Progenitor cell of endocrine pancreas (in vitro differentiated cells): ENCODE measurements at places on chromosomes 13 and 19. TPM values are rescaled to one million over a fixed set of nuclear protein-coding genes. Genes with fewer than 3 reads are reported as not detected.
A peak's percentile ranks its signal among the peaks of the same experiment; 100 is the strongest.

Gene ZNF729
- total RNA-seq, result not detected in 2 replicates

Gene SMAD9
- 10.5 and 11.1 TPM in 2 replicates for total RNA-seq

Gene ZNF439
- 2.0 and 2.5 TPM in 2 replicates for total RNA-seq

Gene OR7A5
- total RNA-seq, result not detected in 2 replicates

Gene PRSS57
- not detected in 2 replicates for total RNA-seq

Gene FRY
- total RNA-seq, result 12.0 and 14.3 TPM in 2 replicates

Gene LIM2
- not detected in 2 replicates for total RNA-seq

Gene APC2
- 5.2 and 5.8 TPM in 2 replicates for total RNA-seq

Gene FLT3
- 0.09 and 0.17 TPM in 2 replicates for total RNA-seq

Gene NLRP5
- total RNA-seq, result not detected in 2 replicates

Gene SYT5
- 4.3 and 4.8 TPM in 2 replicates for total RNA-seq

Gene ARRDC5
- total RNA-seq, result not detected in 2 replicates

DNA sequence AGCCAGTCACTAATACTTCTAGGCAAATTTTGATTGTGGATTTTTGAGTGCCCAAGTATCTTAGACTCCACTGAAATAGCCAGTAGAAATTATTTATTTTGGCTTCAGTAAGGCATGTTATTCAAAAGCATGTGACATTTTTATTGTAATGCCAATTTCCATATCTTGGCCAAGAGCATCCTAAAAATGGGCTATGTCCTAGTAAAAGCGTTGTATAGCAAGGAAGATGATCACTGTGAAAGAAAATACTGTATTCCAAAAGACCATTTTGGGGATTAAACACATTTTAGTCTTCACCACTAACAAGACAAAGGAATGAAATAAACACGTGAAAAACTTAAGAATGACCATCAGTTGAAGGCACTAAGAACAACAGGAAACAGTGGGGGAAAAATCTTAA is 149.1 kb downstream of the NUFIP1 start:
- DNase-seq, result no peak

DNA sequence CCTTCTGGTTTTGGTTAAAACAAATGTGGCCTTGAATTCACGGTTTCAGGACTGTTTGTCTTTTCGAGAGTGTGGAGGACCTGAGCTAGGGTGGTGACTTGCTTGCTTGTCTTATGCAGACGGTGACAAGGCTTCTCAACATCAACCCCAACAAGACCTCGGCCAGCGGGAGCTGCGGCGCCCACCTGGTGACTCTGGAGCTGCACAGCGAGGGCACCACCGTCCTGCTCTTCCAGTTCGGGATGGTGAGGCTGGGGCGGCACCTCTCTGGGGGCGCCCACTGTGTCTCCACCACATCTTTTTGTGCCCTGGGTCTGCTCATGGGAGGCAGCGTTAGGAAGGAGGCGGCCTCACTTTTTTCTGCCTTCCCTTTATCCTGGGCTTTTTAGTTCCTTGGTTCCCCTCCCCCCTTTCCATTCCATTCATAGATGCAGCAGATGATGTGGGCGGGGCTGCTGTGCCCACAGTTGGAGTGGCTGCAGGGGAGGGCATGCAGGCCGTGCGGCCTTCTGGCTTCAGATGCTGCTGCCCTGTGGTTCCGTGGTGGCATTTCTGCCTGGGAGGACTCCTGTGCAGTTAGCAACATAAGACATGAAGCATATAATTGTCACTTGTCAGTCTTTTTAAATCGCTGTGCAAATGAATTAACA is 23.3 kb downstream of the LAMP1 start:
- DNase-seq, result no peak

- DNase-seq, result peak; percentile 76
Measured at GRCh38 chr19:14479975-14480699, 5.0 kb upstream of the PTGER1 start.

DNA sequence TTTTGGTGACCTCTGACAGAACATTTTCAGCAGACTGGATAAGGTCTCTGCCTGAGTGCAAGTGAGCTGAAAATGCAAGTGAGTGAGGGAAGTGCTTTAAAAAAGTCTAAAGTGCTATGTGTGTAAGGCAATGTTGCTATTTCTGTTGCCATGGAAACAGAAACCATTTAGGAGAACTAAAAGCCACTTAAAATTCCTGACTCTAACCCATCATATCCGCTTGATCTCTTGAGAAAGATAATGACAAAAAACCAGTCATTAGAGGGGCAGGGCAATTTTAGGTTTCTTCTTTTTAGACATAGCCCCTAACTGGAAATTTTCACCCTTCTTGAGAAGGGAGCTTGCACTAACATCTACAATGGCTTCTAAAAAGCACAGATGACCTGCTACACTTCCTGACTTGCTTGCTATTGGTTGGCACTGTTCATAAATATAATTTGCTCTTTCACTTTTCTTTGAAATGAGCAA is at the start of gene CYSLTR2:
CYSLTR2 (plus strand) TSS at position 458 of the 468 bp plus-strand sequence. CDS start 52,889 bp downstream, outside the sequence.
- no peak for DNase-seq

DNA sequence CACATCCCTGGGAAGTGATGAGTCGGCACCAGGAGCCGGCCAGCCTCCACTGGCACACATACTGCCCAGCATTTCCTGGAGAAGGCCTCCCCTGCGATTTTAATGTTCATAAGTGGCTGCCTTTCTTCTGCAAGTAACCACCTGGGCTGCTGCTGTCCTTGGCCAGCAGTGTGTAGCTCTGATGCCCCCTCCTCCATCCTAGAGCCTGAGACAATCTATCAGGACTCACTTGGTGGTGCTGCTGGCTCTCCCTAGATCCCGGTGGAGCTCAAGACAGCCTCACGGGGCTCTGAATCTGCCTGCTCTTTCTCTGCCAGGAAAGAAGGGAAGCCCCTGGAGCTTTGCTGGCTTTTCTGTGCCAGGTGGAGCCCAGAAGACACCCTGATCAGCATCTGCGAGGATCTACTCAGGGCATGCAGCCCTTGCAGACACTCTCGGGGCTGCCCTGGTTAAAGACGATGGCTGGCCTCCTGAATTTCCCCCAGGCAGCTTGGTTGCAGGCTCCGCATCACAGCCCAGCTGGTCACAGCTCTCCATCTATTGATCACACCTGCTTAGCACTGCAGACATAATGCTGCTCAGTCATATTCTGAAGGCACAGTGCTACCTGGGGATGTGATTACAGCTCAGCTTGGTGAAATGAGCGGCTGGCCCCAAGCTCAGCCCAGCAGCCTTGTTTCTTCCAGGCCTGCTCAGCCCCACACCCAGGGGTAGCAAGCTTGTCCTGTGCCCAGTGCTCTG is 122.3 kb downstream of the ZDHHC20 start:
- DNase-seq, result no peak

- DNase-seq, result peak; percentile 60
Measured at GRCh38 chr19:38693380-38694223, 46.2 kb downstream of the ACTN4 start.

DNA sequence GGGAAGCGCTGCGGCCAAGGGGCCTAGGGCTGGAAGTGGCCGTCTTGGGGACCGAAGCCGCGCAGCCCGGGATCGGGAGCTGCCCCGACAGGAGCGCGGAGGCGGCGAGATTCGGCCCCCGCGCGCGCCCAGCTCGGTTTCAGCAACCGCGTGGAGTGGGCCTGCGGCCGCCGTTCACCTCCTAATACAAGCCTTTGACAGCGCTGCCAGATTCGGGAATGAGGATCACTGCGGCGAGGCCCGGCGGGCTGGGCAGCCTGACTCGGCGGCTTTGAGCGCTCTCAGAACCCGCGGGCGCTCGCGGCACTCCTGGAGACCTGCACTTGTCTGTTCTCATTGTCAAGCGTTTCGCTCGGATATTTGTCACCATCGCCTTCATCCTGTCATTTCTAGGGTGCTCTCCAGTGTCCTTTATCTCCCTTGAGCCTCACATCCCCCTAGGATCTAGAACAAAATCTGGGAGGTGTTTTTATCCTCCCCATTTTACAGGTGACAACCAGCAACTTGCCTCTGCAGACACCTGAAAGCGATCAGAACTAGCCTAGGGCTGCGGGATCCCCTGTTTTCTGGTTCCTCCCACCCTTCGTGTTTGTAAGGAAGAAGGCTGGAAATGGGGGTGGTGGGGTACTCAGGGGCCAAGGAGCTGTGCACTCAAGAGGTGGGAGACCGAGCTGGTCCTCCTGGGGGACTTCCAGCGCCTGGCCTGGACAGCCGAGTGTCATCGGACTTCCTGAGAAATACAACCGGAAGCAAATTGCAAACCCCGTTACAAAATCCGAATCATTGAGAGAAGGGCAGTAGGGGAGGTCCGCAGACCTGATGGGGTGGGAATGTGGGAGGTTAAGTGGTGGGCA is 1.5 kb upstream of the CDX2 start:
- DNase-seq, result peak; percentile 11

- DNase-seq, result no peak
Measured at GRCh38 chr19:11247934-11248333, 8.5 kb downstream of the ANGPTL8 start.

- DNase-seq, result no peak
Measured at GRCh38 chr13:31114641-31115040, 47.1 kb downstream of the HSPH1 start.

DNA sequence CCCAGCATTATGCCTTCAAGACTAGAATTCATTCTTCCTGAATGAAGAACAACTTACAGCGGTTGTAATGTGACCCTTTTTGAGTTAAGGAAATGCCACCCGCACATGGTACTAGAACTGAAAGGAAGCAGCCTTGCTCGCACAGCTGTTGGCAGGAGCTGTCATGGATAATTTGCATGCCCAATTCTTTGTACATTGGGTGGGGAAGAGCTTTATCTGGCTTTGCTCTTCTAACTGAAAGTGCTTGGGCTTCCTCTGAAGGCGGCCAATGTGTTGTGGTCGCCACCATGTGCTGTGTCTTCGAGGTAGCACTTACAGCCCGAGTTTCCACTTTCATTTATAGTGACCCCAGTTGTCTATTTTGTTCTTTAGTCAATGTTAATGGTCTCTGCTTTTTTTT is 3.4 kb downstream of the CCNE1 start:
- DNase-seq, result no peak

- DNase-seq, result no peak
Measured at GRCh38 chr13:44068169-44068568, 188.5 kb downstream of the LACC1 start.

DNA sequence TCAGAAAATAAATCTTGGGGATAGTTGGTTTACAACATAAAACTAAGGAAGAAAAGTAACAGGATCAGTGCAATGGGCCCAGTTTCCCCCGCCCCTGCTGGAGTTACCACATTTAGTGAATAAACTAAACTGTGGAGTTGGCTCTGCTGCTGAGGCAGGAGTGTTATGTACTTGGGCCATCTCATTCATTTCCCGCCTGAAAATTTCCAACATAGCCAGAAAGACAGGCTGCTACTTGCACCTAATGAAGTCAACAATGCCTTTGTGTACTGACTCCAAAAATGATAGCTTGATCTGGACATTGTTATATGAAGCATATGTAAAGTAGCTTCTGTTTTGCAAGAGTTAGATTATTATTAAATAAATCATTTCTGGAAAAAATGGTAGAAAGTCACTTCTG is 7.9 kb upstream of the RNASEH2B start:
- DNase-seq, result no peak

- no peak for DNase-seq
Measured at GRCh38 chr13:32426191-32426989, 1.5 kb downstream of the N4BP2L1 start.

DNA sequence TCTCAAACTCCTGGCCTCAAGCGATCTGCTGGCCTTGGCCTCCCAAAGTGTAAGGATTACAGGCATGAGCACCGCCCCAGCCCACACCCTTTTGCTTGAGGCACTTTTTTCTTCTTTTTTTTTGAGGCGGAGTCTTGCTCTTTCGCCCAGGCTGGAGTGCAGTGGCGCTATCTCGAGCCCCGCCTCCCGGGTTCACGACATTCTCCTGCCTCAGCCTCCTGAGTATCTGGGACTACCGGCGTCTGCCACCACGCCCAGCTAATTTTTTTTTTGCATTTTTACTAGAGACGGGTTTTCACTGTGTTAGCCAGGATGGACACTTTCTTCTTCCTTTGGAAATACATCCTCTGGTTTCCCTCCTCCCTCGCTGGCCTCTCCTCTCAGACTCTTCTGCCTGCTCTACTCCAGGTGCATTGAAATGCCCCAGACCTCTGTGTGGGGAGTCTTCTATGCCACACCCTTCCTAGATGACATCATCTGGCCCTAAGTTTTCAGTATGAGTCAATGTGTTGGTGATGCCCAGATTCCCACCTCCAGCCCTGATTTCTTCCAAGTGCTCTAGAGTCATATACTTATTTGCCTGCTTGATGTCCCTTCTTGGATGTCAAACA is 20.7 kb upstream of the TPT1 start:
- DNase-seq, result no peak

- no peak for DNase-seq
Measured at GRCh38 chr13:73741111-73741510, 393.1 kb downstream of the KLF12 start.

DNA sequence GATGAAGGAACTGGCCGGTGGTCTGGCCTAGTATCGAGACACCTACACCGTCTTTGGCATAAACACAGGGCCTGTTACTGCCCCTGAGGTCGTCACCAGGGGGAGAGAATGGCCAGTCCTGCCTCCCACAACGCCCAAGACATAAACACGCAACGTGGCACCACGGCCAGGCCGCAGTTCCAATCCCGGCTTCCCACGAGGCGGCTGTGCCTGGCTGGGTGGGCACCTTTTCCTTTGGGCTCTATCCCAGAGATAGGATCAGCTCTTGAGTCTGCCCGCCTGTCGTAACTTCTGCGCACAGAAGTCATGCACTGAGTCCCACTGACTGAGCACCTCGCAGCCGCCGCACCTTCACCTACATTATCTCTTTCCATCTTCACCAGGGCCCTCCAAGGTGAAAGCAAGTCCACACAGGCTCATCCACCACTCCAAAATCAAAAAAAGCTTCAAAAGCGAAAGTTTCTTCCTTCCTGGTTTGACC is 1.1 kb downstream of the MIER2 start:
- DNase-seq, result no peak

GRCh38 chr19:38699027-38699346 is 45.3 kb downstream of the CAPN12 start:
- no peak for DNase-seq

- no peak for DNase-seq
Measured at GRCh38 chr19:18777301-18778075, 13.6 kb downstream of the COMP start.

- DNase-seq, result no peak
Measured at GRCh38 chr19:3248728-3249326, 24.4 kb downstream of the CELF5 start.

DNA sequence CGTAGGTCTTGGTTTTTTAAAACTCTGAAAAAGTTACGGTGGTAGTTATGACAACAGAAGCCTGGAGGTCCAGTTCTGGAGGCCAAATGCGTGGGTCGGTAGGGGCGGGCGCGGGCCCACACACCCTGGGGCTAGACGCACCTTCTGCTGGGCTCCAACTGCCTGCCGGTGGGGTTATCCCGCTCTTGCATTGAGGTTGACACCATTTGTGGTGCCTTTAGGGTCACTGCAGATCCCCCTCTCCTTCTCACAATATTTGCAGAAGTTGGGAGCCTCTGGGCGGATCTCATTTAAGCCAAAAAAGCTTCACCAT is 81.6 kb downstream of the CHST8 start:
- DNase-seq, result no peak
